Smooth muscle cell of trachea (primary cell): ENCODE measurements at places on chromosomes 3 and 15. TPM values are rescaled to one million over a fixed set of nuclear protein-coding genes. Genes with fewer than 3 reads are reported as not detected.

Gene ALG1L2
- total RNA-seq: 0.33 TPM in 1 of 2 replicates, not detected in the other

Gene LRRC31
- not detected in 2 replicates for total RNA-seq

Gene AHSG
- not detected in 2 replicates for total RNA-seq

Gene COL6A5
- total RNA-seq: not detected in 2 replicates

Gene CYP8B1
- not detected in 2 replicates for total RNA-seq

Gene ITGB5
- total RNA-seq: 167 and 309 TPM in 2 replicates

Gene EOMES
- total RNA-seq: under 0.01 TPM in 1 of 2 replicates, not detected in the other

Gene CILP
- total RNA-seq: 0.29 and 5.0 TPM in 2 replicates

Gene TP63
- total RNA-seq: under 0.01 and 0.15 TPM in 2 replicates

Gene XCR1
- under 0.01 TPM in 1 of 2 replicates, not detected in the other for total RNA-seq

Gene P2RY14
- total RNA-seq: not detected in 2 replicates

Gene UCN2
- 1.2 and 1.3 TPM in 2 replicates for total RNA-seq

Gene CPNE9
- not detected in 2 replicates for total RNA-seq

Gene CLDN18
- under 0.01 TPM in 1 of 2 replicates, not detected in the other for total RNA-seq

Gene MYRIP
- 0.73 TPM in 1 of 2 replicates, not detected in the other for total RNA-seq
